Ascending aorta (tissue), 2 donors: ENCODE measurements at places on chromosomes 12 and 14. TPM values are rescaled to one million over a fixed set of nuclear protein-coding genes. Genes with fewer than 3 reads are reported as not detected.

DNA sequence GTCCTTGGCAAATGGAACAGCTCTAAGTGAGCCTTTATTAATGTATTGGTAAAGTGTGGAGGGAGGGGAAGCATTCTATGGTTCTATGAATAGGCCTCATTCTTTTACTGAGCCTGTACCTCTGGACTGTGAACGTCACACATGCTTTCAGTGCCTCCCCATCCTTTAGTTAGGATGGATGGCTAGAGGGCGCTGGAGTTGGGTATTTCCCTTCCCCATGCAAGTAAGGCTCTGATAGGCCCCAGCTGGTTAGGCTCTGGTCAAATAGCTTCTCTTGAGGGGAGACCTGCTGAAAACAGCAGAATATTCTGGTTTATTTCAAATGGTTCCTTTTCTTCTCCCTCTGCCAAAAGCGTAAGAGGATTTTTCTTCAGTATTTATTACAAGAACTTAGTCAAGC, 860.9 kb upstream of the MDGA2 start:
- DNase-seq: no peak

GRCh38 chr12:126396536-126396935, 1331.3 kb downstream of the AACS start:
- no peak for DNase-seq

Gene FOXM1
- total RNA-seq: not detected

Gene NXPH4
- not detected for total RNA-seq
